Suppressor macrophage (primary cell): ENCODE measurements at places on chromosomes 3 and 15.

DNA sequence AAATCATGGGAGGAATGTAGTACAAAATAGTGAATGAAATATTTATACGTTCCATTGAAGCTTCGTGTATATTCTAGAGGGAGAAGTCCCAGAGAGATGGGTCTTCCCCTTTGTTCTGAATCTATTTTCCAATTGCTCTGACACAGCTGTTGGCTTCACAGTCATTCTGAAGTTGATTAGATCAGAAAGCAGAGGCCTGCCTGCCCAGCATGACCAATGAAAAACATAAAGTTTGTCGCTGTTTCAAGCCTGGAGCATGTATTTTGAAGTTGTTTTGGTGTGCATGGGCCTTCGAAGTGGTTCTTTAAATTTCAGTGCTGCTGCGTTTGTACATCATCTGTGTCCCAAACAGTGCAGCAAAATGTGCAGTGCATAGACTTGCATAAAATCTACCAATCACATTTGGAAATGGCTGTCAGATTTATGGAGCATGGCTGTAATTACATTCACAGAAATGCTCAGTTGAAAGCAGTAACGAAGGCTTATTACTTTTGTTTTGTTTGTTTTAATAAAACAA is 31.0 kb upstream of the RBMS3 start:
- no peak for DNase-seq

- no peak for DNase-seq
Observed at GRCh38 chr15:93855181-93855826, 376.1 kb upstream of the MCTP2 start.

DNA sequence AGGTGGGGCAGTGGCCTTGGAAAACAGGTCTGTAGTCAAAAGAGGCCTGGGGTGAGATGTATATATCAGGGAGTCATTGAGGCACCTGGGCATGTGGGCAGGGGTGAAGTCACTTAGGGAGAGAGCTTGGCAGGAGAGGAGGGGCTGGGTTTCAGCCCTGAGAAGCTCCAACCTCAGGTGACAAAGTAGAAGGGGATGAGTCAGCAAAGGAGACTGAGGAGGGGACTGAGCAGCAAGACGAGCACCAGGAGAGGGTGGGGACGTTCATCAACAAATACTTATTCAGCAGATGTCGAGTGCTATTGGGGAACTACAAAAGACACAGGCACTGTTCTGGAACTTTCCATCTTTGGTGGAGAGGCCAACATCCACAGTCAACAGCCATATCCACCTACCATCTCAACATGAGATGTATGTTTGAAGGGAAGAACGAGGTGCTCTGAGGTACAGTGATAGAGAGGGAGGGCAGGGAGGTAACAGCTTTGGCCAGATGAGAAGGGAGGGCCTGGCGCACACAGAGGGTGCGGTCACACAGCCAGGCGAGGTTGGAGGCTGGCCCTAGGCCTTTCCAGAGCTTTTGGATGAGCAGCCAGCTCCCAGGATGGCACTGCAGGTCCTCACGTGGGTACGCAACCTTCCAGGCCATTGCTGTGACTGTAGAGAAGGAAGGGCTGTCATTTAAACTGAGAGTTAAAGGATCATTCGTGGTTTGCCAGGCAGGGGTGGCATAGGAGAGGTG is 45.7 kb downstream of the GLDN start:
- no peak for DNase-seq

DNA sequence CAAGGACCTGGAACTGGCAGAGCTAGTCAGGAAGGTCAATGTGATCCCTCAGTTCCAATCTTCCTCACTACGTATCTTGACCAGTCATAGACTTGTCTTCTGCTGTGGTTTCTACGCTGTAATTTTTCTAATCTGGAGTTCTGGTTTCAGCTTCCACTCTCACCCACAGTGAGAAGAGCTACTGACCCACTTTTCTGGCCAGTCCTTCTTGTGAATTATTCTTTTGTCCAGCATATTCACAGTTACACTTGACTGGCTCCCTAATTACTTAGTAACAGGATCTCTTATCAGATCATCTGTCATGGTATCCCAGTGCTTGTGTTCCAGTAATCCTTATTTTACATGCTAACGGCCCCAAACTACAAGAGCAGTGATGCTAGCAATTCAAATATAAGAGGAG is 72.4 kb upstream of the MME start:
- no peak for DNase-seq

DNA sequence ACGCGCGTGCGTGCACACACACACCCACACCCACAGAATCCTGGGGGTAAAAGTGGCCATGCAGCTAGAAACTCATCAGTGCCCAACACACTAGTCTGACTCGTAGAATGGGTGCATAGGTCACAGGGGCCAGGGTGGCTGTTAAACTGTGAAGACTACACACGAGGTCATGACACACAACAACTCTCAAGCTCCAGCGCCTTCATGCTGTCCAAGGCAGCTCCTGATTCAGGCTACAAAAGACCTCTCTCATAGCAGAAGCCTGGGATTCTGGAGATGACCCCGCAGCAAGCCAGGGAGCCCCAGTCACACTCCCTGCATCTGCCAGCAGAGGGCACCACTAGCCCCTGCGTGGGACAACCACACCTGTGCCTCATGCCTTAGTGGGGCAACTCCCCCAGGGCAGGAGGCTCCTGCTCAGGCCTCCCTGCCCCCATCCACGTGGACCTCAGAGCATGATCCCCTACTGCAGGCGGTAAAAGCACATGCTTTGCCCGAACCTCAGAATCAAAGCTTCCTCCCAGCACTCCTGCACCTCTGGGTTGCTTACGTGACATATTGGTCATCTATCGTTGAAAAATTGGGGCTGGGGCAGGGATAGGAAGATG is 93.1 kb downstream of the LRIG1 start:
- DNase-seq: peak; percentile 52

DNA sequence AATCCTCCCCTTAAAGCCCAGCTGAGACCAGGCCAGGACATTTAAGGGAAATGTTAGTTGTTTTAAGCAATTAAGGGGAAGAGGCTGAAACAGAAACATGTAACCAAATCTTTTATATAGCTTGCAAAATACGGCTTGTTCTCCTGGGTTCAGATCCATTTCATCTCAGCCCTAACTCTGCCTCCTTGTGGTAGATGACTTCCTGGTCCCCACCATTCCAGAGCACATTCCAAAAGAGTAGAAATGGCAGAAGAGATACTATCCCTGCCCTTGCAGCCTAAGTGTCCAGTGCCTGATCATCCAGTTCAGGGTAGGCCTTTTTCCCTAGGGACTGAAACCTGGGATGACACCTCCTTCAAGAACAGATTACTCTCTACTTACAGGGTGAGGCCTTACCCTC is 266.2 kb upstream of the VEPH1 start:
- no peak for DNase-seq

- DNase-seq: no peak
Observed at GRCh38 chr3:194654443-194654842, 17.5 kb downstream of the LSG1 start.

- no peak for DNase-seq
Observed at GRCh38 chr15:20348900-20349773, 192.5 kb downstream of the GOLGA6L6 start.

DNA sequence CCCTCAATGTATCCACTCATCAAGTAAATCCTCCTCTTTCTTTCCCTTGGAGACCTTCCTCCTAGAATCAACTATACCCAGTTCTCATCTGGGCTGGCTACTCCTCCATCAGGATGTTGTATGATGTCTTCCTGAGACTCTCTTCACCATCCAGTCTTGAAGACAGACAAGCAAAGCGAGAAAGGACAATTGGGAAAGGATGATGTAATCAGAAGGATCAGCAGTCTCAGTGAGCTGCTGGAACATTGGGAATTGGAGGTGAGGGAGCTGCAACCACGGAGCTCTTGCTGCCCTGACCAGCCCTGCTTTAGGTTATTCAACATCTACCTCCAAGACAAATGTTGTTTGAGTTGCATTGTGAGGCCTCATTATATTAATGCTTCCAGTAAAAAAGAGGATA is 48.0 kb upstream of the UBP1 start:
- DNase-seq: no peak

GRCh38 chr3:30786365-30786764 is 108.1 kb downstream of the GADL1 start:
- DNase-seq: no peak

- DNase-seq: no peak
Observed at GRCh38 chr3:189962466-189962865, 158.2 kb downstream of the P3H2 start.

DNA sequence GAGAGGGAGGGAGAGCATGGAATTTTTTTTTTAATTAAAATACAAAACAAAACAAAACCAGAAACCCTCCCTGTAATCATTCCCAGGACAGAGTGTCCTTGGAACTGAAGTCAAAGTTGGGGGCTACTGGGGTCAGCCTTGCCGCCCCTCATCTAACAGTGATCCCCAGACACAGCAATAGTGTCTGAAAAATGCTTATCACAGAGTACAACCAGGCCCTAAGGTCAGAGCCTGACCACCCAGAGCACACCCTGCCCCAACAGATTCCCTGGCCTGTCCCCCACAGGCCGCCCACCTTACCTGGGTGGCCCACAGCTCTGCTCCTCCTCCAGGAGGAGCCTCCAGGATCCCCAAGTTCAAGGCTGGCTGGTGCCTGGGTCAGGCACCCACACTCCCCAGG is 101.6 kb upstream of the LINGO1 start:
- DNase-seq: no peak

DNA sequence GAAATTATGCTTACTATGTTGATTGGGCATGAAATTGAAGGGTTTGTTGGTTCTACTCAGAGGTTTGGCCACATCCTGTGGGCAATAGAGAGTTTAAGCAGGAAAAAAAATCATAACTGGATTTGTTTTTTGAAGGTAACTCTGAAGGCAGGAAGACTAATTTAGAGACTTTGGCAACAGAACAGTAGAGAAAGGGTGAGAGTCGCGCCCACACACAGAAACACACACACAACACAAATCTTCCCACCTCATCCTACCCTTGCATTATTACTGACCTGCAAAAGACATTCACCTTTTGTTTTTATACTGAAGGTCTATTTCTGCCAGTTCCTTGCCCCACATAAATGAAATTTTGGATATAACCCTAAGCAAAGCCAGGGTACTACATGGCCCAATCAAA is 270.6 kb downstream of the TBL1XR1 start:
- no peak for DNase-seq

DNA sequence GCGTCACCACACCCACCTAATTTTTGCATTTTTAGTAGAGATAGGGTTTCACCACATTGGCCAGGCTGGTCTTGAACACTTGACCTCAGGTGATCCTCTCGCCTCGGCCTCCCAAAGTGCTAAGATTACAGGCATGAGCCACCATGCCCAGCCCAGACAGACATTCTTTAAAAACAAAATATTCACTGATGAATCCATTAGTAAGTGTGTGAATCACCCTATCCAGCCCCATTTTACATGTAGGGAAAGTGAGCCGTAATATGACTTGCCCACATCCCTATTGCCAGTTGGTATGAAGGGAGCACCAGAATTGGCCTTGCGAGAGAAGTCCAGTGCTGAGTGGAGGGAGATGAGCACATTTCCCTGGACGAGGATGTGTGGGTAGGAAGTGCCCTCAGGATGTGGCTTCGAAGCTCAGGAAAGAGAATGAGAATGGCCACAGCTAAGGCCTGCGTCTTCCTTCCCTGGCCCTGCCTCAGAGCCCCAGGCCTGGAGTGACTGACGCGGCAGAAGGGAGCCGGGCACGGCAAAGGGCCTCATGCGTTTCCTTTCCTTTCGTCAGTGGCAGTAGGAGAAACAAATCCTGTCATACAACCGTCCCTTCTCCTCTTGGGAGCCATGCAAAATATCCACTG is 28.3 kb upstream of the ETV5 start:
- DNase-seq: no peak

- peak; percentile 87 for DNase-seq
Observed at GRCh38 chr15:81296673-81297072, 27.3 kb downstream of the STARD5 start.

- DNase-seq: peak; percentile 77
Observed at GRCh38 chr3:18630295-18630694, 205.2 kb upstream of the SATB1 start.

DNA sequence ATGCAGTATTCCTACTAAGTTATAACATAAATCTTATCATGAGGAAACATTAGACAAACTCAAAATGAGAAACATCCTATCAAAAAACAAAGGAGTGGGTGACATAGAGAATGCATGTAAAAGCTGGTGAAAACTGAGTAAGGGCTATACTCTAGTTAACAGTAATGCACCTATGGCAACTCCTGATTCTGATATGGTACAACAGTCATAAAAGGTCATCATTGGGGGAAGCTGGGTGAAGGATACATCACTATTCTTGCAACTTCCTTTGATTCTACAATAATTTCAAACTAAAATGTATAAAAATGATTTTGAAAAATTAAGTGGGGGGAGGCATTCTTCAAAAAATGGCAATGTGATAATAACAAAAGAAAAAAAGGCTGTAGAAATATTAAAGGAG is 6.8 kb downstream of the PIK3R4 start:
- DNase-seq: no peak

- no peak for DNase-seq
Observed at GRCh38 chr3:111590143-111590491, 5.0 kb downstream of the ZBED2 start.

DNA sequence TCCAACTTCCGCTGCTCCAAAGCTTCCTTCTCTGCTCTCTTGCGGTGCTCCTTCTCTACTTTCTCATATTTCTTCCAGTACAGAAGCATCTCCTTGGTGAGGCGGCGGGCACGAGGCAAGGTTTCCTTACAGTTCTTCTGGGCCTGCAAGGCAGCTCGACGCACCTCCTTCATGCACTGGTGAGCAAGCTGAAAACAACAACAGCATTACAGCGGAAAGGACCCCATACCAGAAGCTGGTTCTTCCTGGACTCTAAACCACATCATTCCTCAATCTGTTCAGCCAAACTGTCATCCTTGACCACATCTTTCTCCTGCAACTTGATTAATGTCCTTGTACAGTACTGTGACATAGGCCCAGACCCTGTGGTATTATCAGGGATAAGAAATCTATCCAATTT is 36.4 kb downstream of the INO80 start:
- DNase-seq: peak; percentile 4

- peak; percentile 56 for DNase-seq
Observed at GRCh38 chr3:100260081-100260684, 609 bp upstream of the TBC1D23 start.

- DNase-seq: no peak
Observed at GRCh38 chr3:157104928-157105652, 54.9 kb downstream of the CCNL1 start.

DNA sequence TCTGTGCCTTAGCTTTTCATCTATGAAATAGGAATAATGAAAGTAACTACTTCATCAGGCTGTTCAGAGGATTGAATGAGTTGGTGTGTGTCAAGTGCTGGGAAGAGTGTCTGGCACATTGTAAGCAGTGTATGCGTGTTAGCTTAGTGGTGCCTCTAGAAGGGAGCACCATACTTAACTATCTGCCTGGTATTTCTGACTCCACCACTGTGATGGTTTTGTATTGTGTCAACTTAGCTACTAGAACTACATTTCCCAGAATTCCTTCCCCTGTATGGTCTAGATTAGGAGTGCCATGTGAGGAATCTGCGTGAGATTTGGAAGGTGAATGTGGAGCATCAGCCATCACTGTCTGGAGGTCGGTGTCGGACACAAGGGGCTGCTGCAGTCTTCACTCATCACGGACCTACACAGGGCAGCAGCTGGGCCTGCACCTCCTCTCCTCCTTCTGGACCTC is 115.4 kb upstream of the GALNT15 start:
- no peak for DNase-seq

- DNase-seq: no peak
Observed at GRCh38 chr3:69273896-69274295, 112.0 kb downstream of the FRMD4B start.
